ENCODE measurements at places on chromosomes 11 and 22. TPM values are rescaled to one million over a fixed set of nuclear protein-coding genes. Genes with fewer than 3 reads are reported as not detected.

- no peak overlapping the region for H3K27ac ChIP-seq
- no peak overlapping the region for H3K4me3 ChIP-seq
- no peak for DNase-seq
- no peaks in the 10 kb centered on the region for H3K36me3 ChIP-seq
- no peaks in the 10 kb centered on the region for H3K4me1 ChIP-seq
- no peaks in the 10 kb centered on the region for H3K27me3 ChIP-seq
Observed at GRCh38 chr11:89477175-89477574, 14.0 kb downstream of the NOX4 start.

DNA sequence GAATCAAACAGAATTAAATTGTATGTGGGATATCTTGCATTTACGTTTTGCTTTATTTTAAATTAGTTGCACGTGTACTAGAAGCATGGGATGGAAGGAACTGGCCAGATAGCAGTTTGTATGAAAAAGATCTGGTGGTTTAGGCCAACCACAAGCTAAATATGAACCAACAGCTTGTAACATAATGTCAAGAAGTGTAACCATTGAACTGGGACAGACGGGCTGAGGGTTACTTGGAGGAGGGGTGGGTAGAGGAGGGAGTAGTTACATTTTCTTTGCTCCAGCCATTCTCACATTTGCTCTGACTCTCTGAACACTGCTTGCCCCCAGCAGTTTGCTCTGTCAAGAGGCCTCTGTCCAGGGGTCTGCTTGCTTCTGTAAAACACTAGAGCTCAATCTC lies 31.7 kb upstream of the CXCR5 start:
- H3K36me3 ChIP-seq: no peaks in the 10 kb centered on the region
- DNase-seq: no peak
- no peak overlapping the region for H3K27ac ChIP-seq
- H3K4me3 ChIP-seq: no peak overlapping the region
- no peaks in the 10 kb centered on the region for H3K27me3 ChIP-seq
- H3K4me1 ChIP-seq: peaks cover 18% of the 10 kb centered on the region

The LMNTD2 gene
- total RNA-seq: 2.5 TPM

DNA sequence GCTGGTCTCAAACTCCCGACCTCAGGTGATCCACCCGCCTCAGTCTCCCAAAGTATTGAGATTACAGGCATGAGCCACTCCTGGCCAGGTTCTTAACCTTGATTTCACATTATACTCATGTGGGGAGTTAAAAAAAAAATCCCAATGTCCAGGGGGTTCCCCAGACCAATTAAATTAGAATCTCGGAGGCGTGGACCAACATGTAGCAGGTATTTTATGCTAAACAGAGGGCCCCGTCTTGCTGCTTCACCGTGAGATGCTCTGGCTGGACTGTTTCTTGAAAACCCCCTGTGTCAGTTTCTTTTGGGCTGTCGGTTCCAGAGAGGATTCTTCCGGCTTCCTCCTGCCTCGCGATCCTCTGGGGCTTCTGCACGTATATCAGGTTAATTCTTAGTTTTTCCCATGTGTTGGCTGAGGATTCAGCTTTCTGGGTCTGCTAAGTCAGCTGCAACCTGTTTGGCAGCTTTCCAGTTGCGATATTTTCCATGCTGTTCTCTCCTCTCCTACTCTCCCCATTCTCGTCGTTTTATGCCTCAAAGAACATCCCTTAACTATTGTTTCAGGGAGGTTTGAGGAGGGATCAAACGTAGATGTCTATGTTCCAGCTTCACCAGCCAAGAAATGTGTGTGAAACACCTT lies 50.6 kb upstream of the ACCSL start:
- H3K4me3 ChIP-seq: no peak overlapping the region
- no peaks in the 10 kb centered on the region for H3K36me3 ChIP-seq
- peaks cover 3% of the 10 kb centered on the region for H3K27me3 ChIP-seq
- DNase-seq: no peak
- no peak overlapping the region for H3K27ac ChIP-seq

- no peaks in the 10 kb centered on the region for H3K27me3 ChIP-seq
- peaks cover 1% of the 10 kb centered on the region for H3K4me1 ChIP-seq
- DNase-seq: no peak
Observed at GRCh38 chr11:116973270-116973669, 125.0 kb downstream of the SIK3 start.

The SCO2 gene
- 12.8 TPM for total RNA-seq

DNA sequence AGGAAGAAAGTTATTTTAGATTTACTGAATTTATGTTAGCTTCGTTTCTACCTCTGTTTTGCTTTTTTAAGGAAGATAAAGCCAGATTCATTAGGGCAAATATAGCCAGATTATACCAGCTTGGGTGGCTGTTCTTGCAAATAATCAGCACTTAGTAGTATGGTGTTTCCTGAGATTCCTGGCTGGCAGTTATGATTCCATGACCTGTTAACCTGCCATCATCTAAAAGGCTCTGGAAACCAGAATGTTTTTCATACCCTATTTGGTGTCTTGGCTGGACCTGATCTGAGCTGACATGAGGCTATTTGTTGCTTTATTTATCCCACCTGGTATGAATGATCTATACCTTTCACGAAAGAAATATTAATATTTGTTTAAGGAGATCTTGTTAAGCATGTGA lies 82.7 kb upstream of the HORMAD2 start:
- H3K27ac ChIP-seq: no peak overlapping the region
- peaks cover 2% of the 10 kb centered on the region for H3K4me1 ChIP-seq
- H3K4me3 ChIP-seq: no peak overlapping the region
- H3K36me3 ChIP-seq: peaks cover 2% of the 10 kb centered on the region
- no peak for DNase-seq

DNA sequence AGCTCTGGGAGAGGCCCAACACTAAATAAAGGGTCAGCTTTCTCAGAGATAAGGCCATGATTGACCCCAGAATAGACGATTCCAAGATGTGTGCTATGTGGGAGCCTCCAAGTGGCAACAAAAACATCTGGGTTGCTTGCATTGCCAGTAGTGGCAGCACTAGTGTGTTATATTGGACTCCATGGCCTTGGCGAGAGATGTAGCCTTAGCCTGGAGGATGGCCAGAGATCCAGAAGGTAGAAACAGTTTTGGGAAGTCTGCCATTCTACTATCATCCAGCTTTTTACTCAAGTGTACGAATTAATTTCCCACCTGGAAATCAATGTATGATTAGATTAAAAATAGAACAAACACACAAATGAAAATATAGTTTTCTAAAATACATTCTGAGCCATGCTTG lies 3.0 kb downstream of the OR8D4 start:
- no peaks in the 10 kb centered on the region for H3K36me3 ChIP-seq
- H3K4me3 ChIP-seq: no peak overlapping the region
- H3K27me3 ChIP-seq: peaks cover 2% of the 10 kb centered on the region

The SCN2B gene
- not detected for total RNA-seq

DNA sequence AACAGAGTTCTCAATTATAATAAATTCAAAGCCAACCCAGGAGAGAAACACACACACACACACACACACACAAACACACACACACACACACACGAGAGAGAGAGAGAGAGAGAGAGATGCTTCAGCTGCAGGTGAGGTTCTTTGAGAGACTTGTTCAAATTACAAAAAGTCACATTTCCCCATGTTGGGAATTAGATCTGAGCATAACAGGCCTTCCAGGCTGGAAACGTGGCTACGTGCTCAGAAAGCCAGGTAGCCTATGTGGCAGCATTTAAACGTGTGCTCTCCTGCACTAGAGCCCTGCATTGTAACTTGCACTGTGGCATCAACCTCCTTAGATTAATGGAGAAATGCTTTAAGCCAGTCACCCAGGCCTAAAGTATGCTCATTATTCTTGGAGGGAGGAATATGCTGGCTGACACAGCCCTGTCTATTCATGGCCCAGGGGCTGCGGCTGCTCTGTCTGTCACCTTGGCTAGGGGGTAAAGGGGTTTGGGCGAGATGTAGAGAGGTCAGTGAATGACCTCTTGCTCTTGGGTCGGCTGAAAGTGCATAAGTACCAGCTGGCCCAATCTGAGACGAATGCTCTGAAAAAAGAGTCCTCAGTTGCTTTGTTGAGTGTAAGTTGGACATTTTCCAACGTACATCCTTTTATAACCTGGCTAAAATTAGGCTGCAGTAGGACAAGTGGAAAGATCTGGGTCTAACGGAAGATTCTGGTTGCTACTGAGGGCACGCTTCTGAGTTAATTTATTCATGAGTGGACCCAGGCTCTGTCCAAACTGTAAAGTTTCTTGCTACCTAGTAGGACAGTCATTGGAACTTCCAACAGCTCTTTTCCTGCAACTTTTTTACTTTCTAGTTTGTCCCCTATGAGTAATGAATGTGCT lies 171.1 kb upstream of the SEZ6L start:
- H3K27ac ChIP-seq: no peak overlapping the region
- H3K4me3 ChIP-seq: no peak overlapping the region
- no peak for DNase-seq
- no peaks in the 10 kb centered on the region for H3K4me1 ChIP-seq
- H3K36me3 ChIP-seq: no peaks in the 10 kb centered on the region
- H3K27me3 ChIP-seq: peaks cover 3% of the 10 kb centered on the region

GRCh38 chr11:46513934-46514342 lies 79.9 kb downstream of the AMBRA1 start:
- no peaks in the 10 kb centered on the region for H3K4me1 ChIP-seq
- no peak overlapping the region for H3K4me3 ChIP-seq
- H3K36me3 ChIP-seq: no peaks in the 10 kb centered on the region
- no peak overlapping the region for H3K27ac ChIP-seq
- H3K27me3 ChIP-seq: no peaks in the 10 kb centered on the region
- DNase-seq: no peak

- no peaks in the 10 kb centered on the region for H3K4me1 ChIP-seq
- H3K36me3 ChIP-seq: no peaks in the 10 kb centered on the region
- H3K27me3 ChIP-seq: peaks cover 35% of the 10 kb centered on the region
- DNase-seq: no peak
- no peak overlapping the region for H3K27ac ChIP-seq
- H3K4me3 ChIP-seq: no peak overlapping the region
Observed at GRCh38 chr11:120400564-120401364, 64.6 kb downstream of the ARHGEF12 start.

- H3K4me1 ChIP-seq: no peaks in the 10 kb centered on the region
- no peaks in the 10 kb centered on the region for H3K27me3 ChIP-seq
- DNase-seq: peak; percentile 24
Observed at GRCh38 chr11:1082728-1083620, 8.3 kb downstream of the MUC2 start.

- H3K27ac ChIP-seq: no peak overlapping the region
- peaks cover 37% of the 10 kb centered on the region for H3K4me1 ChIP-seq
- DNase-seq: peak; percentile 52
- peak overlapping the region; percentile 73 for H3K4me3 ChIP-seq
Observed at GRCh38 chr11:43579171-43579918, 101.2 kb upstream of the HSD17B12 start.

DNA sequence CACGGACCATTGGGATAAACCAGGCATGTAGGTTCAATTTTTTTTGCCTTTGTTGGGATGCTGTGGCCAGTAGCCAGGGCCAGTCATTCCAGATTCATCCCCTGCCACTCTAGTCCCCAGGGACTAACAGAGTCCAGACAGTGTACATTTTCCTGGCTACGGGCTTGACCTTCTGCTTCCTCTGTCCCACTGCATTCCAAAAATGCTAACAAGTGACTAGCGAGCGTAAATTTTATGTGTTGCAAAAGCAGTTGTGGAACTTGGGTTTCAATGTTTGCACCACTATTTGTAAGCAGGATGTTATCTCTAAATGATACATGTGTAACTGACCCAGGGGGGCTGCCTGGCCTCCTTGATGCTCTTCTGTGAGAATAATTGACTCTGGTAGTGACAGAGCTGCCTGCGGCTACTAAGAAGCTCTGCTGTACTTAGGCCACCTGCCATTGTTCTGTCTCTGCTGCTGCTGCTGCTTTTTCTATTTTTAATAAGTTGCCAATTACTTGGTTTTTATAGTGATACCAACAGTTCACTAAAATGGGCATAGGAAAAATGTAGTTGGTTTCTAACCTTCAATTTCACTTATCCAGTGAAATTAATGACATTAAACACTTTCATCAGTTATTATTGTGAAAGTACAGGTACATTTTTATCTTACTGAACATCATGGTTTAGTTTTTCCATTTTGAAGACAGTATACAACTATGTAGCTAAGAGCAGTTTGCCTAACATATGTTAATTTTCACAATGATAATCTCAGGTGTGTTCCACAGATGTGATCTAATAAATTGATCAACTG lies 26.8 kb downstream of the TNRC6B start:
- no peaks in the 10 kb centered on the region for H3K27me3 ChIP-seq
- peaks cover 38% of the 10 kb centered on the region for H3K4me1 ChIP-seq
- no peak for DNase-seq
- H3K4me3 ChIP-seq: no peak overlapping the region
- H3K27ac ChIP-seq: no peak overlapping the region
- peaks cover 15% of the 10 kb centered on the region for H3K36me3 ChIP-seq

Data from activated naive CD8-positive, alpha-beta T cell treated with anti-CD3 and anti-CD28 coated beads, Interleukin-2, amount 10 ng/mL, durations not matched to agents 7 days and 5 days (primary cell).